ENCODE measurements at places on chromosomes 4 and X.

DNA sequence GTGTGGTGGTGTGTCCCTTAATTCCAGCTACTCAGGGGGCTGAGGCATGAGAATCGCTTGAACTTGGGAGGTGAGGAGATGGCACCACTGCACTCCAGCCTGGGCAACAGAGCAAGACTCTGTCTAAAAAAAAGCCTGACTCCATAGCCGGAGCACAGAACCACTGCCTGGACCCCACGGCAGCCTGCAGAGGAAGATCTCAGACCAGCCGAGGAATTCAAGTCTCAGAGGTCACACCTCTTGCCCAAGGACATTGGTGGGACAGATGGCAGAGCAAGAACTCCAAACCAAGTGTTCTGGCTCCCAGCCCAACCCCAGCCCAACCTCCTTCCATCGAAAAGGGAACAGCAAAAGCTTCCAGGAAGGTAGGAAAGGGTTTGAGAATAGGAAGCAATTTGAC lies 70.8 kb downstream of the SMIM20 start:
- DNase-seq, result no peak

- no peak for DNase-seq
Observed at GRCh38 chrX:136931661-136932060, 51.1 kb upstream of the RBMX start.

DNA sequence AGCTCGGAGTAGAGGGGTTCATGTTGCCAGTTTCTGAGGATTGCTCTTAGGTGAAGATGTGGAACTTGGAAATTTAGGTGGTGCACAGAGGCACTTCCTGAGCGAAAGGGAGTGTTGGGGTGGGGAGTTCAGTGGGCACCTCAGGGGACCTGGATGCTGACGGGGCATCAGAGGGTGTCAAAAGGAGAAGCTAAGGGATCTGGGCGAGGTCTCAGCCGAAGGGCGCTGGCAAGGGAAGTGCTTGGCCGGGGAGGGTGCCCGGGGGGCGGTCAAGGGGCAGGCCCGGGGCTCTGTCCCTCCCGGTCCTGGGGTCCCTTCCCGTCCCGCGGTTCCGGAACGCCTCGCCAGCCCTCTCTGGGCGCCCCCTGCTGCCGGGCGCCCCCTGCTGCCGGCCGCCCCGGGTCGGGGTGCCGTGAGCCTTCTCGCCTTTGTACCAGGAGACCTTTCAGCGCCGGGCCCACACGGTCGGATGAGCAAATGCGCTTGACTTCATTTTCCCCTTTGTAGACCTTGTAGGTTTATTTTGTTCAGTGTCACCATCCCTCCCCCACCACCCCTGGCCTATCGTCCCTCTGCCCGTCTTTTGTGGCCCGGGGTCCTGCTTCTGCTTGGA lies 3.0 kb upstream of the PHOX2B start:
- DNase-seq, result no peak

- no peak for DNase-seq
Observed at GRCh38 chr4:20019310-20020015, 232.2 kb upstream of the SLIT2 start.

- no peak for DNase-seq
Observed at GRCh38 chrX:114717921-114718320, 134.0 kb downstream of the HTR2C start.

DNA sequence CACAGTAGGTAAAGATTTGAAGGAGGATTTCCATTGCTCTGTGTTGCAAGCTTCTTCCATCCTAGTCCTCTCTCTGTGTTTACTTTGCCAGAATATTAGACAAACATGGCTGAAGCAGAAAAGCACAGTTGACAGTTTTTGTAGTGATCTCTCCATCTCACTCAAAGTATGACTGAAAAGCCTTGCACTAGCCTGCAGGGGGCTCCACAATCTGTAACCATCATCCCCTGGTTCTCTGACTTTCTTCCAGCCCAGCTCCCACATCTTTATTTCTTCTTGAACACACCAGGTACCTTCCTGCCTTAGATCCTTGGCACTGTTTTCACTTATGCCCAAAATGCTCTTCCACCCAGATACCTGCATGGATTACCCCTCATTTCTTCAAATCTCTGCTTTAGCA lies 34.1 kb upstream of the HHIP start:
- no peak for DNase-seq

DNA sequence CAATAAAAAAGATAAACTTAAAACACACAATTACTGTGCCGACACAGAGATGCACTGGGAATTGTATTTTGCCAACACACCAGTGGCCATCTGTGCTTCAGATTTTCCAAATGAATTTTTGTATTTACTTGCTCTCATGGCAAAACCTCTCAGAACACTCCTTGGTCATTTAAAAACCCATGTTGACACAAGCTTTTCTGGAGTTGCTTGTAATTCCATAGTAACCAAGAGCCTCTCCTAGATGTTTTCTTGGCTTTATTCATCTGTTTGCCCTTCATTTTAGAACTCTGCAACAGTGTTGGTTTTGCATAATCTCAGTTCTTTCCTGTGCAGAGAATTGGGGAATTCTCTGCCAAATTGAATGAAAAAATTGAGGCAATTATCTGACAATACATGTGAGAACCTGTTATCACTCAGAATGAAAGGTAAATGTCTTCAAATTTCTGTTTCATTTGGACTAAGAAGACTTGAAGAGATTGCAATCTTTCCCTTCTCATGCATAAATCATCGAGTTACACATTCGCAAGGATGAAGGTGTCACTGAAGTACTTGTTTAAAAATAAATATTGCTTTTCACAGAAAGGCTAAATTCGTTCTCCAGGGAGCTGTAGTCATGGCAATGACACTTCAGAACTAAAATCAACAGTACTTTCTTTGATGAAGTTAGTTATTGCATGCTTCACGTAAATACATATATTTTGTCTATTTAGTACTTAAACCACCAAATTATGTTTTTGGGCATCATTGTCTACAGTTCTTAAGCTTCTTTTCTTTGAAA lies 301.8 kb upstream of the CTSO start:
- no peak for DNase-seq

DNA sequence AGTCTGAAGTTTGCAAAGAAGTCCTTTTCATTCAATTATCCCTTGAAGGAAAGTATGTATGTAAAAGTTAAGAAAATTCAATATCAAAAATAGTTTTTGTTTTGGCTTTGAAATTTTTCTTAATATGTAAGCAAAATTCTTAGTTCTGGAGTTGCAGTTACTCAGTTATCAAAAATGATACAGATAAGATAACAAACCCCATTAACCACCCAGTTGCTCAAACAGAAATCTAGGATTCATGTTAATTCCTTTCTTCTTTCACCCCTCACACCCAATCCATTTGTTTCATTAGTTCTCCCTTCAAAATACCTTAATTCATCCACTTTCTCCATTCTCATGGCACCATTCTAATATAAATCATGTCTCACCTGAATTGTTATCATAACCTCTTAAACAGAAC lies 40.5 kb upstream of the JADE1 start:
- DNase-seq, result no peak

DNA sequence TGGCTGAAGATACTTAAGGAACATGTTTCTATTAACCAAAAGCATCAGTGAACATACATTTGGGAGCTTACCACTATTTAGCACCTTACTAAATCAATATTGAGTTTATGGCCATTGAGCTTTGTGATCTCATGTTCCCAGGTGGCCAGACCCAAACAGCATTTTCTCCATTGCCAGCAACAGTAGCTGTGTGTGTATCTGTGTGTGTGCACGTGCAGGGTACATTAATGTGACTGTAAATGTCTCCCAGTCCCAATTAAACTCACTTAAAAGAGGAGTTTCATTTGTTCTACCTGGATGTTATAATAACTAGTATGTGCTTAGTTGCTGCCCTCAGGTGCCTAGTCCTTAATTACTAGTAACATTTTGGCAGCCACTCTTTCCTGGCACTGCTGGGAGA lies 282.4 kb downstream of the NR3C2 start:
- DNase-seq, result no peak

GRCh38 chr4:41044165-41044564 lies 170.2 kb downstream of the APBB2 start:
- no peak for DNase-seq

DNA sequence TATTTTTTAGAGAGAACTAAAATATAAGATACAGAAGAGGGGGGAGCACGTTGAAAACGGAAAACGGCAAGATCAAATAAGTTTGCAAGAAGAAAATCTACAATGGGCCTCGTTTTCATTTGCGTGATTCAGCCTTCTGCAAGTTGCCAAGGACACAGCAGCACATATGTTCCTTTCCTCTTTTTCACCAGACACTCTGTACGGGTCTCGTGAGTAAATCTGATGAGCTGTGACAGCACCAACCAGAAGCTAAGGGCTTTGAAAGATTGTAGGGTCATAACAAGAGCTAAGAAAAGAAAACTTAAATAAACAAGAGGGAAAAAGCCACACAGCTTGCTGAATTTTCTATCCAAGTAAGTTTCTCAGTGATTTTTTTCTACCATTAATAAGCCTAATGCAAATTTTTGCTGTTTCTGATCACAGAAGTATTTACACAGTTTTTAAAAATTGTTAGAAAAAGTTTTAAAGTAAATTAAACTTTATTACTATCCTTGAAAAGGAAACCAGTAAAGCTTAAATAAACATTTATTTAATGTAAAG lies 63.4 kb downstream of the SCML2 start:
- DNase-seq, result no peak

- DNase-seq, result no peak
Observed at GRCh38 chr4:53040851-53041250, 178.7 kb downstream of the RASL11B start.

DNA sequence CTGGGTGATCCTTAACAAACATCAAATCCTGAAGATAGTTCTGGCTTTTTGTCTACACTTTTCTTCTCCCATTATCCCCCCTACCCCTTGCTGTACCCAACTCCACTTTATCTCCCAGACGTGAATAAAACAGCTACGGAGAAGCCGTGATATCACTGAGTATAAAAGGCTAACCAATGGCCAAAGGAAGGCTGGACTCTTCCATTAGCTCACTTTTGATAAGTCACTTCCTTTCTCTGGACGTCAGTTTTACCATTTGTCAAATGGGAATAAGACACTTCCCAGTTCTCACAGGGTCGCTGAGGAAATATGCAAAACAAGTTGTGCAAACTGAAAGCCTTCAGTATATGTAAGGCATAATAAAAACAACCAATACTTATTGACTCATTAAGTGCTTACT lies 38.6 kb upstream of the EDA2R start:
- no peak for DNase-seq

DNA sequence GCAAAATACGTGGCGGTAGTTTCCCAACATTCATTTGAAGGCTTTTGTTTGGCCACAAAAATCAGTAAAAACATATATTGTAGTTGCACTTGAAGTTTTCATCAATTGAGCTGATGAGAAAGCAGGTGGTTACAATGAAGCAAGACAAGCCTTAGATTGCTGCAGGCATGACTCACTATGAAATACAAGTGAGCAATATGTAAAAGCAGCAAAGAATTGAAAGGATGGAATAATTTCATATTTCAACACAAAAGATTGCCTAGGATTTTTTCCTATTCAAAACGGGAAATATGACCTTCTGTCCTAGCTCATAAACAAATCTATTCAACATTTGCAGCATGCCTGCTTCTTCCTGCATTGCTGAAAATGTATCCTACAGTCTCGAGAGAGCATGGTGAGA lies 190.9 kb upstream of the BANK1 start:
- DNase-seq, result no peak

DNA sequence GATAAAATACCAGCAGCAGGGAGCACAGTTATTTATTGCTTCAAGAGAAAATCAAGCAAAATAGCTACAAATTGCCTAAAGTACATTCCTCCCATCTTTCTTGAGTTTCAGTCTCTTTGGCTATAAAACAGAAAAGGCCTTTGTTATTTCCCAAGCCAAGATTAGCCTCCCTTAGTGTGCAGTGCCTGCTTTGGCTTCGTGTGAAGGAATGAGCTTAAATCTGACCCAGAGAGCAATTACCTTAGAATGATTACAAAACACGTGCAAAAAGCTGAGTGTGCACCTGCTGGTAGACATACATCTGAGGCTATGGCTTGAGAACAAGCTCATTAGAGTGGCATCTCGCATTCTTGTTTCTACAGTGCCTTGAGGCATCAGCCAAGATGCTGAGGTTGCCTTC lies 250.8 kb downstream of the C4orf33 start:
- DNase-seq, result no peak

DNA sequence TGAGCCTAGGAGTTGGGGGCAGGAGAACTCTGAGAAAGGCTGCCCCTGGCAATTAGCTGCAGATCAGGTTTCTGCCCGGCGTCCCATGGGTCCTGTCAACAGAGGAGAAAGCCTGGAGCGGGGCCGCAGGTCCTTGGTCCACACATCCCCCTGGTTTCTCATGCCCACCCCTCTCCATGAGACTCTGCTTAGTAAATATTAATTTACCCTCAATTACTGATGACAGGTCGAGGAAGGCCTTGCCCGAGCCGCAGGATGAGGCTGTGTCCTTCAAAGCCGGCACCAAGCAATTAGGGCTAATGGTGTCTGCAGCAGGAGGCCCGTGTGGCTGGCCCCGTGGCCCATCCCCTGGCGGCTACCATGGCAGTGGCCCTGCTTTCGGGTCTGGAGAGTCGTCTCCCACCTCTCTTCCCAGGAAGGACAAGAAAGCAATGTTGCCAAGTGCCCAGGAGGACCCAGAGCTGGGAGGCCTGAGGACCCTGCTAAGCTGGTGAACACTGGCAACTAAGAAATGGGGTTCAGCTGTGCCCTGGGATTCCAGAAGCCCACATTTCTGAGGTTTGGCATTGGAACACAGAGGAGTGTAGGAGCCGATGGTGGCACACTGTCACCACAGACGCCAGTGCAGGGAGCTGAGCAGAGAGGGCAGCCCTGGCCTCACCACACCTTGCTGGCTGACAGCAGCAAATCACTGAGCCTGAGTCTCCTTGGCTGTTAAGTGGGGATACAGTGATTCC lies 114.6 kb downstream of the CPZ start:
- DNase-seq, result no peak

- peak; percentile 5 for DNase-seq
Observed at GRCh38 chrX:31333165-31333831, 261.5 kb upstream of the FTHL17 start.

GRCh38 chr4:68592673-68593072 lies 16.6 kb upstream of the UGT2B17 start:
- no peak for DNase-seq

DNA sequence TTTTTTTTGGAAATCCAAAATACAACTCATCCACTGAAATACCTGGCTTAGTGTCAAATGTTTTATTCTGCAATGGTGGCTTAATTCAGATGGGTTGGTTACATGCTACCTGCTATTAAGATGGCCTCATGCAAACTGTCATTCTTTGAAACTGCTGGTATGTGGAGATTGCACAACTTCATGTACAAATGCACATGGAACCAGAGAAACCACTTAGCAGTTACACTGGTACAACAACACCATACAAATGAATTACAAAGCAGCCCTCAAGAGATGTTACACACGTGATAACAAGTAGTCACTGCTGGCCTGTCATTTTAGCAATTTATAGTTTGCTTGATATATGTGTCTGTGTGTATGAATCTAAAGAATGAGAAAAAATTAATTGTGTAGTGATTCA lies 84.6 kb upstream of the STS start:
- no peak for DNase-seq

Data from amniotic stem cell (primary cell).